ENCODE measurements at places on chromosomes 5 and 9. TPM values are rescaled to one million over a fixed set of nuclear protein-coding genes. Genes with fewer than 3 reads are reported as not detected.

Gene CARTPT
- total RNA-seq = not detected

Gene PCDHGC3
- total RNA-seq = not detected

Gene FAXDC2
- not detected for total RNA-seq

Gene MYOT
- total RNA-seq = not detected

Gene NR2F1
- total RNA-seq = not detected

Gene FAM78A
- 99.2 TPM for total RNA-seq

Gene PCDHGB4
- total RNA-seq = not detected

Gene FABP6
- not detected for total RNA-seq

GRCh38 chr9:136741883-136742571, 713 bp downstream of the LCN10 start:
- peak; percentile 63 for DNase-seq

GRCh38 chr5:79133657-79134451, 22.2 kb downstream of the BHMT start:
- DNase-seq = peak; percentile 81

DNA sequence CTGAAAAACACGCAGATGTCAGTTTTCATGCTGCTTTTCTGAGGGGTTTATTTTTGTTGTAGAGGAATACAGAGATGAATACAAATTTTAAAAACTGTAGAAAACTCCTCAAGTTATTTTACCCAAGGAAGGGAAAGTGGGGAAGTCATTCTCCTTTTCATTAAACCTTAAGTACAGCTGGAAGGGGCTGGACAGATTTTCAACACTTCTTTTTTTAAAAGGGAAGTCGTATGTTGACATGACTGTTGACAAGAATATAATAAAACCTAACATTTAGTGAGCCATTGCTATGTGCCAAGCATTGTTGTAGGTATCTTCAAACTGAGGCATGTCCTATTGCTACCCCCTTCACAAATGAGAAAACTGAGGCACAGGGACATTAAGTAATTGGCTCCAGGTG, 235.7 kb upstream of the ELL2 start:
- no peak for DNase-seq

DNA sequence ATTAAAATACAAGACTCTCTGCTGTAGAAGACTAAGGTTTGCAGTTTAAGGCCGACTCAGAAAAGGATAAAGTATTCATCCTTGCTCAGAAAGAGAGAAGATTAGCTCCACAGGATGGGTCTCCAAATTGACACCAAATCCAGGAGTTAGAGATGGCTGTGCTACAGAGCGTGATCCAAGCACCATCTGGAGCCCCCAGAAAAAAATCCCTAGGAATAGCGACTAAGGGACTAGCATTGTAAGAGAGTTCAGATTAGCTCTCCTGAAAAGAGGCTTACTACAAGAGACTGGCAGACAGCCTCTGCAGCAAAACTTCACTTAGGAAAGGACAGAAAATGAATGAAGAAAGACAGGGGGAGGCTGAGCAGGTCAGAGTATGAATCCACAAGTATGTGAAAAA, 3.7 kb downstream of the SIL1 start:
- DNase-seq = no peak

- DNase-seq = no peak
Measured at GRCh38 chr9:80605129-80605528, 1033.4 kb downstream of the TLE4 start.

GRCh38 chr5:175715627-175716522, 58.0 kb downstream of the HRH2 start:
- no peak for DNase-seq

- no peak for DNase-seq
Measured at GRCh38 chr9:78856144-78856543, 559.2 kb downstream of the PSAT1 start.

- DNase-seq = no peak
Measured at GRCh38 chr5:60447488-60447920, 252.5 kb downstream of the DEPDC1B start.

- DNase-seq = no peak
Measured at GRCh38 chr5:67249590-67249895, 52.9 kb upstream of the CD180 start.

Measured in activated CD8-positive, alpha-beta T cell treated with anti-CD3 and anti-CD28 coated beads, Interleukin-2, amount 10 ng/mL, durations not matched to agents 7 days and 5 days (primary cell).